ENCODE measurements at places on chromosomes 16 and 17. TPM values are rescaled to one million over a fixed set of nuclear protein-coding genes. Genes with fewer than 3 reads are reported as not detected.

DNA sequence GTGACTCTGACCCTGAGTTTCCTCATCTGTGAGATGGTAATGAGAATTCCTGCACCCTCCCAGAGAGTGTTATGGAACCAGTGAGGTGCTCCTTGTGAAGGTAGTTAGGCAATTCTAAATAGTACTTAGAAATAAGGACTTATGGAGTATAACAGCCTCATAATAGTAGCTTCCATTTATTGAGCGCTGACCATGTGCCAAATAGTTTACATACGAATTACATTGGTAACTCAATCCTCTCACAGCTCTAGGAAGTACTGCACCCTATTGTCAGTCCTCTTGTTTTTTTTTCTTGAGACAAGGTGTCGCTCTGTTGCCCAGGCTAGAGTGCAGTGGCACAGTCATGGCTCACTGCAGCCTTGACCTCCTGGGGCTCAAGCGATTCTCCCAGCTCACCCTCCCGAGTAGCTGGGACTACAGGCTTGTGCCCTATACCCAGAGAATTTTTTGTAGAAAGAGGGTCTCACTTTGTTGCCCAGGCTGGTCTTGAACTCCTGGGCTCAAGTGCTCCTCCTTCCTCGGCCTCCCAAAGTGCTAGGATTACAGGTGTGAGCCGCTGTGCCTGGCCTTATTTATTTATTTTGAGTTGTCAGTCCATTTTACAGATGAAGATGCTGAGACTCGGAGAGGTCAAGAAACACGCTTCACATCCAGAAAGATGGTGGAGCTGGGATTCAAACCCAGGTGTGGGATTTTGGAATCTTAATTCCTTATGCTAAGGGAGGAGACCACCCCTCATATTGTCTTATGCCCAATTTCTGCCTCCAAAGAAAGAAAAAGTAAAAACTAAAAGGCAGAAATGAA is 2.9 kb downstream of the TNS4 start:
- DNase-seq, result no peak

- DNase-seq, result no peak
Observed at GRCh38 chr16:65445313-65446260, 323.7 kb upstream of the CDH11 start.

- no peak for DNase-seq
Observed at GRCh38 chr16:58222532-58223316, 24.8 kb upstream of the CSNK2A2 start.

- DNase-seq, result no peak
Observed at GRCh38 chr17:40076591-40076990, 13.8 kb downstream of the THRA start.

MRPL27 gene
- total RNA-seq, result 66.7 TPM

THRA gene
- 12.0 TPM for total RNA-seq

DNA sequence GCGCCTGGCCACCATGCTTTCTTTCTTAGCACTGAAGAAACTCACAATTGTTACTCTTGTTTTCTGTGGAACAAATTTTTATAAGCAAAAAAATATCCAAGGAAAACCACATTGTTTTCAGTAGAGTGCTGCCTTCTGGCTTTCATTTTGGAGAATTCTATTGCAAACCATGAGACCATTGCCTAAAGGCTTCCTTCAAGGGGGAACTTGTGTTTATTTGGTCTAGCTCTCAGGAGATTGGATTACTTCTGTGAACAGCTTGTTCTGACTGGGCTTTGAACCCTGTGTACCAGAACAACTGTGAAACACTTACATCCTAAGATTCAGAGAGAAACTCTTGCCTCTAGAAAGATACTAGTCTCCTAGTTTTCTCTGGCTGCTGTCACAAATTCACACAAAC is 32.1 kb downstream of the TOM1L1 start:
- no peak for DNase-seq

GRCh38 chr17:10803830-10804475 is at the start of gene TMEM238L:
Gene TMEM238L (minus strand): TSS chr17:10804099. CDS start chr17:10803963, 136 bp downstream.
- no peak for DNase-seq

SLC5A10 gene
- not detected for total RNA-seq

- DNase-seq, result no peak
Observed at GRCh38 chr16:85176541-85177447, 64.5 kb upstream of the CIBAR2 start.

- DNase-seq, result no peak
Observed at GRCh38 chr16:9836118-9836736, 346.0 kb downstream of the GRIN2A start.

DNA sequence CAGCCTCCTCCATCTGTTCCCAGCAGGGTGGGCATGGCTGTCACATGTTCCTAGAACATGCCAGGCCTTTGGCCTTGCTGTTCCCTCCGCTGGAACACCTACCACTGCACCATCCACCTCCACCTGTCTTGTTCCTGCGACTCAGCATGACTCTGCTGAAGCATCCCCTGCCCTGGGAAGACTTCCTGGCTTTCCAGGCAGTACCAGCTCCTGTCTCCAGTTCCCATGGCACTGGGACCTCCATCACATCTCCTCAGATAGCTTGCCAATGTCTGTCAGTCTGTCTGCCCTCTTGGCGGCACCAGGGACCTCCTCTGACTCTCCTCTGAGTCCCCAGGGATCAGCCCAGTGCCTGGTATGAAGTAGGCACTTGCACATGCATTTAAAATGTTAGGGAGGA is 15.7 kb downstream of the PDP2 start:
- no peak for DNase-seq

DNA sequence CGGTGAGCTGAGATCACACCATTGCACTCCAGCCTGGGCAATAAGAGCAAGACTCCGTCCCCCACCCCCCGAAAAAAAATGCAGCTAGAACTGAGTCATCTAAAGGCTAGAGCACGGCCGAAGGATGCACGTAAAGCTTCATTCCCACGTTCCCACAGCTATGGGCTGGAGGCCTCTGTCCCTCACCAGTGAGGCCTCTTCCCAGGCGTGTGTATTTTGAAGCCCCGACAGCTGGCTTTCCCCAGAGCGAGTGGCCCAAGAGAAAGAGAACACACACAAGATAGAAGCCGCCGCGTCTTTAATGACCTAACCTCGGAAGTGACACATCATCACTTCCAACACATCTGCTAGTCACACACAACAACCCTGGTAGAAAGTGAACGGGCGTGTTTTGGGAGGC is 6.6 kb upstream of the KCTD5 start:
- DNase-seq, result no peak

- peak; percentile 40 for DNase-seq
Observed at GRCh38 chr17:19470530-19471261, 59.7 kb downstream of the RNF112 start.

KRT32 gene
- not detected for total RNA-seq

- DNase-seq, result no peak
Observed at GRCh38 chr16:15820837-15821236, 36.0 kb downstream of the MYH11 start.

CCR7 gene
- total RNA-seq, result 0.92 TPM

GRCh38 chr17:11997147-11997971 is at the start of gene ZNF18:
Gene ZNF18 (minus strand): TSS chr17:11997475. CDS start chr17:11992829, 4,646 bp downstream.
- DNase-seq, result peak; percentile 96

CMTM2 gene
- total RNA-seq, result not detected

TAT gene
- 0.66 TPM for total RNA-seq

DNA sequence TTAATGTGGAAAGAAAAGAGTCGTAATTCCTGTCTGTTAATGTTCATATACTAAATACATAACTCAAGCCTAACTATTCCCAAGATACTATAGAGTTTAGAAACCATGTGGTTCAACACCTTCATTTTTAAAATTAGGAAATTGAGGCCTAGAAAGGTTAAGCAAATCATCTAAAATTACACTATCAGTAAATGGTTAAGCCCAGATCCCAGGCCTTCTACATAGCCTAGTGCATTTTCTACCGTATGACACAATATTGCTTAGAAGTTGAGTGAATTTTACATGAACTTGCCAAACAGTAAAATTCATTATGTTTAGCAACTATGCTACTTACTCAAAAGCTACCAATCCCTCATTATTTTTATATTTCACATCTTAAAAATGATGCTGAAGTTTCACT is 6.8 kb downstream of the NACA2 start:
- DNase-seq, result no peak

DNA sequence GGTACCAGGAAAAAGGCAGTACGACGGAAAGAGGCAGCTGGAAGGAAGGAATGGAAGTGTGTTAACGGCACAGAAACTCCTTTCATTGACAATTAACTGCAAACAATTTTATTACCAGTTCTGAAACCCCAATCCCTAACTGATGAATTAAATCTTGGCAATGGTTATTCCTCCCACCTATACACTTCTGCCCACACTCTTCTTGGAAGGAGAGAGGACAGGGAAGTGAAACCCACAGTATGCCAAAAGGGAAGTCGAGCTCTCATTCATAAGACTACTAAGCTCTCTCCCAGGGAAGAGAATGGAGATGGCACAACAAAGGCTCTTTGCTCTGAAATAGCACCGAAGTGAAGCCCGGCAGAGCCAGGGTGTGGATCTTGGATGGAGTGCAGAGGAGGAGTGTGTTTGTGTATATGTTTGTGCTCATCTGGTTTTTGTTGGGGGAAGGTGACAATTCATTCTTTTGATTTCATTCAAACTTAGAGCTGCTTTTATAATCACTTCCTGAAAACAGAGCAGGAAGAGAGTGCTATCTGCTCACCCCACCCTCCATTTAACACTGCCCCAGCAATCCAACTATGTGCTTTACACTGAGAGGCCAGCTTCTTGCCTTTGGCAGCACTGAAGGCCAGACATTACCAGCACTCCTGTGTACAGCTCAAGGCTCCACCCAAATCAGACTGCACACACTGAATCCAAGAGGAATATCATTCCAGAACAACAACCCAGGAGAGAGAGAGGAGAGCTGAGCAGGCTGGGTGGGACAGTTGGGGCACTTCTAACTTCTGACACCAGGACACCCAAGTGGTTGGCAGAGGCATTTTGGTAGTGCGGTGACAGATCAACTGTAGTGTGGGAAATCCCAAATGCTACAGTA is 68.7 kb downstream of the HIC1 start:
- DNase-seq, result no peak

DHX58 gene
- 6.3 TPM for total RNA-seq
